ENCODE measurements at places on chromosomes 3 and 15.

- H3K4me3 ChIP-seq, result peak overlapping the region; percentile 57
- no peaks in the 10 kb centered on the region for H3K27me3 ChIP-seq
- no peak for DNase-seq
- H3K27ac ChIP-seq, result no peak overlapping the region
- no peaks in the 10 kb centered on the region for H3K36me3 ChIP-seq
These were observed 569 bp downstream of the TMEM266 start for GRCh38 chr15:76060118-76060989.

GRCh38 chr3:14429237-14429636 is 26.8 kb downstream of the SLC6A6 start:
- no peaks in the 10 kb centered on the region for H3K27me3 ChIP-seq
- peak overlapping the region; percentile 55 for H3K27ac ChIP-seq
- no peak for DNase-seq
- H3K4me3 ChIP-seq, result no peak overlapping the region

DNA sequence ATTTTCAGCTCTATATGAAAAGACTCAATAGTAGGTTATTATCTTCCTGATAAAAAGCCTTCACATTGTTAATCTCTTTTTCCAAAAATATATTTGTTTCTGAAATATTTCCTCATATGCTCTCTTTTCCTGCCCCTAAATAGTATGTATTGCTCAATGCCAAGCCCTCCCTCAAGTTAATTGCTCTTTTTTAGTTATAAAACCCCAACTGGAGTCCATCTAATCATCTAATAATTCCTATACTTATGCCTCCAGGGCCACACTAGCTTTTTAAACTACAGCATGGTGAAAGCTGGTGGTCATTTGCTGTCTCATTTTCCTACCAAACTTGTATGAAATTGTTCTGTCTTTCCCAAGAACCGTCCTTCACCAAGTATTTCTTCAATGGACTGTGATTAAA is 26.7 kb downstream of the AQP9 start:
- H3K27me3 ChIP-seq, result no peaks in the 10 kb centered on the region
- H3K27ac ChIP-seq, result no peak overlapping the region
- no peak for DNase-seq
- no peaks in the 10 kb centered on the region for H3K4me1 ChIP-seq

DNA sequence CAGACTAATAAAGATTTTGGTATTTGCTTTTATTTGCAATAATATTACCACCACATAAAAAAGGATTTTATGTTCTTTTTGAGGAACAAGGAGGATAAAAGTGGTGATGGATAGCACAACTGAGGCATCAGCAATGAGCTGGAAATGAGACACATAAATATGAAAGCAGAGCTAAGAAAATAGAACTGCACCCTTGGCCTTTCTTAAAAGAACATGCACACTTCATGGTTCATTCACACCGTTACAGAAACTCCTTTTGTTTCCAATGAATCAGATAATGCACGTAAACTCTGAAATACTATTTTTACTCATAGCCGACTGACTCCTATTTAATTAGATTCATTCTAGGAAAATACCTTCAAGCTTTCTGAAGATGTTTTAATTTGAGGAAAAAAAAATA is 19.9 kb upstream of the DPH6 start:
- no peaks in the 10 kb centered on the region for H3K27me3 ChIP-seq
- H3K36me3 ChIP-seq, result no peaks in the 10 kb centered on the region
- no peak overlapping the region for H3K27ac ChIP-seq
- H3K4me3 ChIP-seq, result no peak overlapping the region
- H3K4me1 ChIP-seq, result no peaks in the 10 kb centered on the region

DNA sequence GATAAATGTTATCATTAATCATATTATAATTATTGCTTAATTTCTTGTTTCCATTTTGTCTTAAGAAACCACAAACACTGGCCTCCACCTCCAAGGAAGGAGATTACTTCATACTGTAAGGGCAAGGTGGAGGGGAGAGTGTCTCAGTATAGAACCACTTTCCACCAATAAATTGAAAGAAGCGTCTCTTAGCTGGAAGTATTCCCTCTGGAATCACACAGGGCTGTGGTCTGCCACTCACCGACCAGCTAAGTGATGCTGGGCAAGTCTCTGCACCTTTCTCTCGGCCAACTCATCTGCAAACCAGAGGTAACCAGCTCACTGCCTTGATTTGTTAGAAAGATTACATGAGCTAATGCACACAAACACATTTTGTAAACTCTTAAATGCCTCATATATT is 63.1 kb downstream of the EIF4E3 start:
- no peaks in the 10 kb centered on the region for H3K36me3 ChIP-seq
- H3K27ac ChIP-seq, result no peak overlapping the region
- no peaks in the 10 kb centered on the region for H3K27me3 ChIP-seq
- no peak overlapping the region for H3K4me3 ChIP-seq

- no peak for DNase-seq
- no peaks in the 10 kb centered on the region for H3K27me3 ChIP-seq
- no peaks in the 10 kb centered on the region for H3K36me3 ChIP-seq
These were observed 55.2 kb upstream of the GCNT3 start for GRCh38 chr15:59556380-59556779.

DNA sequence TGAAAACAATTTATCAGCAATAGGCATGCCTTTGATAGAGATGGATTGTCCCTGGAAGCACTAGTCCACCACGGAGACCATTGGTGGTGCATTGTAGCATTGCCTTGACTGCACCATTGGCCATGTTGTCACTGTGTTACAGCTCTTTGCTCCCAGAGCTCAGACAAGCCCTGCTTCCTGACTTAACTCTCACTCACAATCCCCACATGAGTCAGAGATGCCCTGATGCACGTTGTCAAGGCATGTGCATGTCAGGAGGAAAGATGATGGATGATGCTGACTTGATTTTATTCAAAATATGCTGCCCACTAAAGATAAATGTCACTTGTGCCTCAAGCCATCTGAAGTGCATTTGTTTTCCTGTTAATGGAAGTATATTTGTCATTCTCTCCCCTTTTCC is 266.1 kb downstream of the ARRDC4 start:
- no peaks in the 10 kb centered on the region for H3K4me1 ChIP-seq
- no peaks in the 10 kb centered on the region for H3K36me3 ChIP-seq
- DNase-seq, result no peak
- H3K27ac ChIP-seq, result no peak overlapping the region
- no peak overlapping the region for H3K4me3 ChIP-seq
- no peaks in the 10 kb centered on the region for H3K27me3 ChIP-seq

- H3K4me3 ChIP-seq, result no peak overlapping the region
- no peaks in the 10 kb centered on the region for H3K27me3 ChIP-seq
- no peak overlapping the region for H3K27ac ChIP-seq
- peaks cover 8% of the 10 kb centered on the region for H3K4me1 ChIP-seq
- no peaks in the 10 kb centered on the region for H3K36me3 ChIP-seq
These were observed 14.6 kb downstream of the HDAC11 start for GRCh38 chr3:13494463-13495350.

GRCh38 chr3:187025656-187026316 is 95.5 kb downstream of the ST6GAL1 start:
- H3K27ac ChIP-seq, result no peak overlapping the region
- no peaks in the 10 kb centered on the region for H3K4me1 ChIP-seq
- H3K27me3 ChIP-seq, result no peaks in the 10 kb centered on the region
- H3K4me3 ChIP-seq, result no peak overlapping the region
- no peak for DNase-seq

DNA sequence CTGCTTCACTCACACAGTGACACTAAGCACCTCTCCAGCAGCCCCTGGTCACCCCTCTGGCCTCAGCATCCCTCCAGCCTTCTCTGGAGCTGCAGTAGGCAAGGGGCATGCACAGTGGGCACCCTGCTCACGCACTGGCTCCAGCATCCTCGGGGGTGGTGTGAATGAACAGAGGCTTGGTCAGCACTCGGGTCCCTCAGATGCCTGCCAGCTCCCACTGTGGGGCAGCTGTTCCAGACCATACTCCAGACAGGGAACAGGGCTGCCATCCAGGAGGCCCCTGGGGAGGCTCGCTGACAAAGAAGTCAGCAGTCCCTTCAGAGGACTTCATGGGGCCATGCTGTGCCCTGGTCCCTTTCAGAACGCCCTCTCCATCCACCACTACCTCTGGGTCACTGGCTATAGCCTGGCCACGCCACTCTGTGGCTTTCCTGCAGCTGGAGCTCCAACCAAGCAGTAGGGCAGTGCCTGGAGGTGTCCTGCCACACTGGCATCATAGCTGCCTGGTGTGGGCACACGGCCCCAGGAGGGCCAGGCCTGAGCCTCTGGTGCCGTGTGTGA is 26.3 kb downstream of the ALS2CL start:
- no peaks in the 10 kb centered on the region for H3K27me3 ChIP-seq
- peaks cover 27% of the 10 kb centered on the region for H3K4me1 ChIP-seq
- no peak overlapping the region for H3K4me3 ChIP-seq
- no peak for DNase-seq
- H3K36me3 ChIP-seq, result no peaks in the 10 kb centered on the region

DNA sequence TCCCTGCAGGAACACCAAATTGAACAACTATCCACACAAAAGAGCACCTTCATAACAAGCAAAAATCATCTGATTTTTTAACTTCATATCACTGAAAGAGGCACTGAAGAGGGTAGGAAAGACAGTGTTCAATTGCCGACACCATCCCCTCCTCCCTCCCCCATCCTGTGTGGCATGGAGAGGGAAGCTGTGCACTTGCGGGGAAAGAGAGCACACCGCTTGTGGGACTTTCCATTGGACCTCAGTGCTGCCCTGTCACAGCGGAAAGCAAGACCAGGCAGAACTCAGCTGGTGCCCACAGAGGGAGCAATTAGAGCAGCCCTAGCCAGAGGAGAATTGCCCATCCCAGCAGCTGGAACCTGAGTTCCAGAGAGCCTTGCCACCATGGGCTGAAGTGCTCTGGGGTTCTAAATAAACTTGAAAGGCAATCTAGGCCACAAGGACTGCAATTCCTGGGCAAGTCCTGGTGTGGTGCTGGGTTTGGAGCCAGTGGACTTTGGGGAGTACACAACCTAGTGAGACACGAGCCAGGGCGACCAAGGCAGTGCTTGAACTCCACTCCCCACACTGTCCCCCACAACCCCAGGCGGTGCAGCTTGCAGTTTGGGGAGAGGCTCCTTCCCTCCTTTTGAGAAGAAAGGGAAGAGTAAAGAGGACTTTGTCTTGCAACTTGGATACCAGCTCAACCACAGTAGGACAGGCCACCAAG is 27.0 kb downstream of the PEAK1 start:
- no peaks in the 10 kb centered on the region for H3K36me3 ChIP-seq
- H3K4me3 ChIP-seq, result no peak overlapping the region
- H3K4me1 ChIP-seq, result no peaks in the 10 kb centered on the region
- no peak overlapping the region for H3K27ac ChIP-seq
- DNase-seq, result no peak

DNA sequence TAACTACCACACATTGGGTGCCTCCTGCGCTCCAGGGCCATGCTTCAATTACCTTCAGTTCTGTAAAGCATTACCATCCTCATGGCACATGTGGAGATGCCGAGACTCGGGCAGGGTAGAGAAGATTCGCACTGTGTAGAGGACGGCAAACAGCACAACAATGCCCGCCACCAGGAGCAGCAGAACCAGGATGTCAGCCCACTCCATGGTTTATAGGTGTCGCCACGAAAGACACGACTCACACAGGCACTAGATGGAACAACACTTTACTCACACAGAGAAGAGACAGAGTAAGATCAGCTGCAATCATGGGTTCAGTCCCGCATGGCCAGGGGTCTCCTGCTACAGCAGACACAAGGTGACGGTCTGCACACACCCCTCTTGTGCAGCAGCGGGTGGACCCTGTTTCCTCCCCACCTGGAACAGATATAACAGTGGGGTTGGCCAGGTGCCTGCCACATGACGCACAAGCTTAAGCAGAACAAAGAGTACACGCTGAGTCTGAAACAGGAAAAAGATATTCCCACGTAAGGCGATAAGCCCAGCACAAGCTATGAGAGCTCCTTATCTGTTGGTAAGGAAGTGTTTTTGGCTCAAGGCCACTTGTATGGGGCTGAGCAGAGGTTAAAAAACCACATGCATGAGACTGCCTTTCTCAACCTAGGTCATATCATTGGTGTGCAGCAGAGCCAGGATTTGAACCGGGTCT is 2.5 kb upstream of the TBC1D21 start:
- H3K36me3 ChIP-seq, result no peaks in the 10 kb centered on the region
- no peak overlapping the region for H3K4me3 ChIP-seq
- no peaks in the 10 kb centered on the region for H3K27me3 ChIP-seq
- H3K4me1 ChIP-seq, result no peaks in the 10 kb centered on the region

GRCh38 chr15:54816401-54816800 is 380.3 kb downstream of the RSL24D1 start:
- H3K27me3 ChIP-seq, result no peaks in the 10 kb centered on the region
- DNase-seq, result no peak
- no peak overlapping the region for H3K4me3 ChIP-seq

GRCh38 chr15:58854593-58854992 is 78.9 kb downstream of the SLTM start:
- no peaks in the 10 kb centered on the region for H3K4me1 ChIP-seq
- no peak for DNase-seq
- no peak overlapping the region for H3K27ac ChIP-seq
- H3K4me3 ChIP-seq, result no peak overlapping the region
- H3K36me3 ChIP-seq, result peaks cover 3% of the 10 kb centered on the region
- H3K27me3 ChIP-seq, result no peaks in the 10 kb centered on the region

GRCh38 chr3:171678971-171679492 is 131.3 kb downstream of the PLD1 start:
- no peak overlapping the region for H3K4me3 ChIP-seq
- H3K36me3 ChIP-seq, result no peaks in the 10 kb centered on the region
- H3K27me3 ChIP-seq, result no peaks in the 10 kb centered on the region

DNA sequence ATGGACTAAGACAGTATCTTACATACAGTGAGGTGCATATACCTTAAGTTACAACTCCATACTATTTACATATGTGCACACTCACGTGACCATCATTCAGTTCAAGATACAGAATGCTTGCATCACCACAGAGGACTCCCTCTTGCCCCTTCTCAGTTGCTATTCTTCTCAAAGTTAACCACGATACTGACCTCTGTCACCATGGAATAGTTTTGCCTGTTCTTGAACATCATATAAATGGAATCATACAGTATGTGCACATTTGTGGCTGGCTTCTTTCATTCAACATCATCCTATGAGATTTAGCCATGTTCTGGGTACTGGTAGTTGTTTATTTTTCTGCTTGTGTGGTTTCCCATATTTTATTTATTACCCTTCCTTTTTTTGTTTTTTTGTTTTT is 10.4 kb upstream of the ZSCAN2 start:
- no peak overlapping the region for H3K27ac ChIP-seq
- H3K27me3 ChIP-seq, result no peaks in the 10 kb centered on the region
- H3K4me1 ChIP-seq, result peaks cover 9% of the 10 kb centered on the region
- H3K4me3 ChIP-seq, result no peak overlapping the region

DNA sequence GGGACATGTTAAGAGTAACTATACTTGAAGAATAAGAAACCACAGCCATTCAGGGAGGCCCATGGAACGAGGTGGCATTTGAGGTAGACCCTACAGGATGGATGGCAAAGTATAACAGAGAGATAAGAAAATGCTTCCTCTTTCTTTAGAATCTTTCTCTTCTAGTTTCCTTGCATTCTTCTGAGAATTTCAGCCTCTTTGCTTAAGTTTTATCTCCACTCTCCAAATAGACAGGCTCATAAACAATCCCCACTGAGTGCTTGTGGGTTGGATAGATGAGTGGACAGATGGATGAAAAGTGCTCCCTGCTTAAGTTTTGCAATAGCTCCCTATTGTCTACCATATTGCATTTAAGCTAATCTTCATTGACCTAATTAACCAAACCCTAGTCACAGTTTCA is 103.7 kb downstream of the MEX3B start:
- no peaks in the 10 kb centered on the region for H3K4me1 ChIP-seq
- H3K27ac ChIP-seq, result no peak overlapping the region
- no peaks in the 10 kb centered on the region for H3K27me3 ChIP-seq

Measured in esophagus squamous epithelium (tissue), 5 donors.